ENCODE measurements at places on chromosomes 3 and 15.

GRCh38 chr3:28575746-28576613 is 227.4 kb upstream of the AZI2 start:
- DNase-seq: peak; percentile 21

GRCh38 chr3:50264964-50265485 is 3.9 kb upstream of the SEMA3B start:
- DNase-seq: no peak

GRCh38 chr15:54803134-54803808 is 393.5 kb downstream of the RSL24D1 start:
- DNase-seq: no peak

DNA sequence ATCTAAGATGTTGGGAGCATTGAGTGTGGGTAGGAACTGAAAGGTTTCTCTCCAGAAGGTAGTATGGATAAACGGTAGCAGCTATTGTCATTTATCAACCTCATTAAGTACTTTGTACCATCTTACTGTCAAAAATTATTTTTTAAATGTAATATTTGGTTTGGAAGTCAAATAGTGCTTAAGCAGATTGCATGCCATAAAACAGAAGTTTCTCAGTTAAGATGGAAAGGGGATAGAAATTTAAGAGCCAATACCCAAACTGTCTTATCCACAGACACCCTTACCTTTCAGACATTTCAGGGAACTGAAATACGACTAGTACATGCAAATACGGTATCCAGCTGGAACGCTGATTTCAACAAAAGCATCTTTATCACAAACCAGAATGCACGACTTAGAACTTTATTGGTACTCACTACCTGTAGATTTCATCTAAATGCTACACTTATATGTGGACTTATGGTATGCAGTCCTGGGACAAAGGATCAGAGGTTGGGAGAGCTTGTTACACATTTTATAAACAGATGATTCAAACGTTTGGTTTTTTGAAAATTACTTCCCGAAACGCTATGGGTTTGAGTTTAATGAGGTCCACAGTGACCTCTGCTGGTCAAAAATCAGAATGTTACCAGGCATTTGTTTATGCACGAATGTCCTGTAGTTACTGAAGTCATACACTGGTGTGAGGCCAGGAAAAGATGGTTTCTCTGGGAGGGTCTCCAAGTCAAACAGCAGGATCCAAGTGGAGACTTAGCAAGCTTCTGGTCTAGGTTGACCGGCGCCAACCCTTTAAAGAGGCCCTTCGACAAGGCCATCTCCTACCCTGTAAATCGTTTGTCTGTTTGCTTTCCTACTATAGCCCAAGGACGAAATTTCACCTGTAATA is 45.7 kb upstream of the DUT start:
- peak; percentile 81 for DNase-seq

DNA sequence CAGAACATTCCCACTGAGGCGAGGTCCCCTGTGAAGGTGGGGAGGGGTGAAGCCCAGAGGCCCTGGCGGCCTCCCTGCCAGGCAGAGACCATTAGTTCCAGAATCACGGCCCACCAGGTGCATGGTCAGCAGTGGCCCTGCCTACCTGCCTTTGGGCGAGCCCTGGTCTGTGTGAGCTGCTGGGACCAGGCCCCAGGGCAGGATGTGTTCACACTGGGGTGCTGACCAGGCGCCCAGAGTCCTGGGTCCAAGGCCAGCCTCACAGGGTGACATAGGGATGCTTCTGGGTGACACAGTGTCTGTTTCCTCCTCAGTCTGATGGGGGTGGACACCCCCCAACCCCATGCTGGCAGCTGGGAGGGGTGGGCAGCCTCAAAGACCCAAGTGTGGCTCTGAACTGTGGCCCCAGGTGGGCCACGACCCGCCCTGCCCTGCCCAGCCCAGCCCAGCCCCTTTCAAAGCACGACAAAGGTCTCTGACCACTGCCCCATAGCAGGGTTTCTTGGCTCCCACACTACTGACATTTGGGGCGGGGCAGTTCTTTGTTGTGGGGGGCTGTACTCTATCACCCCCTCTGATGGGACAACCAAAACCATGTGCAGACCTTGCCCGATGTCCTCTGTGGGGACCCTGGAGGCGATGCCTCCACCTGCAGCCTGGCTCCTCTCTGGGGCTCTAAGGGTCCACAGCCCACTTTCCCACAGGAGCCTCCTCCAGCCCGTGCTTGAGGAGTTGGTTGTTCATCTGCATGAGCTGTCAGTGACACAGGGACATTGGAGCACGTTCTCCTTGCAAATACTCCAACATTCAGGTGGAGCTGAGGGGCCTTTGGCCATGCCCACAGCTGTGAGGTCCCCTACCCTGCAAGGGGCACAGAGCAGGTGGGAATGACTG is 44.8 kb upstream of the SLC41A3 start:
- DNase-seq: no peak

GRCh38 chr3:70829092-70829491 is 516.7 kb upstream of the MDFIC2 start:
- DNase-seq: no peak

DNA sequence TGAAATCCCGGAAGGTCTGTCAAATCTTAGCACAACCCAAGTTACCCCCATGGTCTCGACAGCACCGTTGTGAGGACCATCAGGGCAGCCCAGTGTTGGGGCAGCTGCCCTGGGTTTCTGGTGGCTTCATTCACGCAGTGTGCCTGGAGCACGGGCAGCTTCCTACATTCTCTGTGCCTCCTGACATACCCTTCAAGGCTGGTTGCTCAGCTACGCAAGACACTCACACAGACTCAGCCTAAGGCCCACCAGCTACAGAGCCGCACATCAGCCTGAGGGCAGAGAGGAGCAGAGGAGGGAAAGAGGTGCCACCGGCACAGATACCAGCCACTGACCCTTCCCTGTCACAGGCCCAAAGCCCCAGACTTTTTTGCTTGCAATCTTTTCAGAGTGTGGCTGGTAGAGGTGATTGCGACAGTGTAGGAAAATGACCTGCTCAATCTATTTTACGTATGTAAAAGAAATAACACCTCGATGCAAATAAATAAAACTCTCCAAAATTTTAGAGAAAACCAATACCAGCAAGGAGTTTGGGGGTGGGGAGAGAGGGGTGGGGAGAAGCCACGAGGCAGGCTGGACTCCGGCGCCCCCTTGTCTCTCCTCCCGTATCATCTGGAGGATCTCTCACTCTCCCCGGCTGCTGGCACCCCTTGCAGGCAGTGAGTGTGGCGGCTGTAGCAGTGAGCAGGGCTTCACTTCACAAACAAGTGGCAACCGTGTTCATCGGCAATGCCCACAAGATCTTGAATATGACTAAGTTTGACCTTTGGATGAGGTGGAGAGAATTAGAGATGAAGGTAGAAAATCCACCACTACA is 12.7 kb downstream of the CSPG5 start:
- DNase-seq: no peak

DNA sequence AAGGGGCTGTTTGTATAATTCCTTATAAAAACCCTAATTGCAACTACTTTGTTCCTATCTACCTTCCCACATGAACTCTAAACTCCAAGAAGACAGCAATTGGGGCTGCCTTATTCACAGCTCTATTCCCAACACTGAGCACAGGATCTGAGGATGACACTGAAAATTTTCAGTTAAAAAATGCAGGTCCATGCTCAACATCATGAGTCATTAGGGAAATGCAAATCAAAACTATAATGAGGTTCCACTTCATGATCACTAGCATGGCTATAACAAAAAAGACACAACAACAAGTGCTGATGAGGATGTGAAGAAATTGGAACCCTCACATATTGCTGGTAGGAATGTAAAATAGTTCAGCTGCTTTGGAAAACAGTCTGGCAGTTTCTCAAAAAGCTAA is 12.9 kb downstream of the SUMF1 start:
- no peak for DNase-seq

DNA sequence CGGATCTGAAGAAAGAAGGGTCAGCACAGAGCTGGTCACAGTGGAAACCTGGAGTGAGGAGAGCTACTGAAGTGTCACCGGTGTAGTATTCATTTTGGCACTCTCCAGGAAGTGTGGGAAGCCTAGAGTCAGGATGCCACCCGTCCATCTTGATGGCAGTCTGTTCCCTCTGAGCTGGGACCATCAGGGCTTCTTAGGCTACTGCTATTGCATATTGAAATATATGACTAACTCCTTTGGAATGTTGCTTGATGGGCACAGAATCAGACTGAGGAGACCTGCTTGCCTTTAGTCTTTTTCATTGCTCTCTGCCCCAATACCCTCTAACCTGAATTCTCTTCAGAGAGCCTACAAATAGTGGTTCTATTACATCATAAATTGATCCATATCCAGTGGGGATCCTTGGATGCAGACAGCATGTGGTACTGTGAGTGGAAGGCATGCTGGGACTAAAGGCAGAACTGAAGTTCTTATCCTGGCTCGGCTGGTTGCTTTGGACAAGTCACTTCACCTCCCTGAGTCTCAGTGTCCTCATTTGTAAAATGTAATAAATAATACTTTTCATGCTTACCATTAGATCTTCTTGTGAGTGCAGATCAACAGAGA is 143.5 kb downstream of the PDE8A start:
- peak; percentile 67 for DNase-seq

DNA sequence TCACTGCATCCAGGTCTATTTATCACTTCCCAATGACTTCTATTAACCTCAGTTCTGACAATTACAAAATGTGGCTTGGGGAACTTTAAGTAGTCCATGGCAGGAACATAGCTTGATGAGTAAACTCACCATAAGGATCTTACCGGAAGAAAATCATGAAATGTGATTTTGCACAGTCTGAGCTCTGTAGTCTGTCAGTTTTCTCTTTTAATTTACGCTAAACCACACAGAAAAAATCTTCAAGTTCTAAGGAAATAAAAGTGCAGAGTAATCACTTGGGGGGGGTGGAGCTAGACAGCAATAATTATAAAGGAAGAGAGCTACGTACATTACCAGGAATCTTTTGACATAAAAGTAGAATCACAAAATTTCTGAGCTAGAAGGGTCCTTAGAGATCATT is 9.2 kb downstream of the TBC1D5 start:
- DNase-seq: no peak

- DNase-seq: no peak
Observed at GRCh38 chr3:172274906-172275305, 173.3 kb downstream of the GHSR start.

DNA sequence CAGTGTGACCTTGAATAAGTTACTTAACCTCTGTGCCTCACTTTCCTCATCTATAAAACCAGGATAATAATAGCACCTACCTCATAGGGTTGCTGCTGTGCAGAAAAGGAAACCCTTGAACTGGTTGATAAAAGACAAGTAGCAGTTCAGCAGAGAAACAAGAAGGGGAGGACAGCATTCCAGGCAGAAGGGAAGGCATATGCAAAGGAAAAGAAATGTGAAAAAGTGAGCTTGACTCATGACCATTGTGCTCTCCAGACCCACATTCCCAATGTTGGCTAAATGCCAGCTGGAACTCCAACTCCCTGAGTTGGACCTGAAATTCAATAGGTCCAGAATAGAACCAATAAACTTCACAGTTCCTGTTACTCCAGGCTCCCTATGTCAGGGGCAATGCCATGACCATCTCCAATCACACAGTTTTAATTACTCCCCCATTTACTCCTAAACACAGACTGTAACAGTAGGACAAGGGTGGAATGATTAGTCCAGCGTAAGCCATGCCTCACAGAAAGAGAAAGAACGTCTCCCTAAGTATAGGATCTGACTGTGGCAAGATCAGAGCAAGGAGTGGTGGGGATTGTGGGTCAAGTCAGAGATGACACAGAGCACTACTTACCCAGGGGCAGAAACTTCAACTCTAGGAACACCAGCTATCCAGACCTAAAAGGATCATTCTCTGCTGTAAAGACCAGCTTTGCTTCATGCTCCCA is 26.9 kb downstream of the PRKAR2A start:
- DNase-seq: no peak

GRCh38 chr3:135018149-135018923 is 223.3 kb downstream of the EPHB1 start:
- no peak for DNase-seq

- no peak for DNase-seq
Observed at GRCh38 chr15:45251888-45252287, at the start of gene SLC28A2. Gene SLC28A2 (plus strand): TSS chr15:45252234. CDS start chr15:45253216, 982 bp downstream.

- no peak for DNase-seq
Observed at GRCh38 chr15:33197636-33198035, 3.1 kb upstream of the FMN1 start.

Data from A673 (cell line).